ENCODE measurements at places on chromosomes 12 and 14.

DNA sequence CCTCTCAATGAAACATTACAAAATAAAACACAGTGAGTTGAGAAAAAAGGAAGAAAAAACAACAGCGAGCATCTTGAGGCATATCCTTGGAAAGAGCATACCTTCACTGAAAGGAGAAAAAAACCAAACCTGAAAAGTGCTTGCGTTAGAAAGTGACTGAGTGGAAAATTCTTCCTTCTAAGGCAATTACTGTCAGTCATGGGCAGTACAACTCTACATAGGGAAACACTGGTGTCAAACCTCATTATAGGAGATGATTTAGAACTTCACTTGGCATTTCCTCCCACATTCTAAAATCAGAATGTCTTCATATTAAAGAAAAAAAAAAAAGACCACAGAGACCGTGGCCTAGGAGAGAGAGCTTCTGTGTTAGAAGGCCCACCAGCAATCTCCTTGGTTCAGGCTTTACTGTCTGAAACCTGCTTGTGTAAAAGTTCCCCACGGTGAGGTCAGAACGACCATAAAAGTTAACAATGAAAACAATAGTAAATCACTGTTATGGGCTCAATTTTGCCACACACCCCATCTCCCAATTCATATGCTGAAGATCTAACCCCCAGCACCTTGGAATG lies 91.1 kb upstream of the CRY1 start:
- DNase-seq, result no peak

- no peak for DNase-seq
Measured at GRCh38 chr14:34203251-34203722, 252.4 kb upstream of the EGLN3 start.

- no peak for DNase-seq
Measured at GRCh38 chr12:121543786-121544185, 37.0 kb downstream of the KDM2B start.

GRCh38 chr12:47991106-47992061 lies 12.9 kb downstream of the COL2A1 start:
- no peak for DNase-seq

- DNase-seq, result no peak
Measured at GRCh38 chr12:70417121-70417520, 51.0 kb downstream of the KCNMB4 start.

DNA sequence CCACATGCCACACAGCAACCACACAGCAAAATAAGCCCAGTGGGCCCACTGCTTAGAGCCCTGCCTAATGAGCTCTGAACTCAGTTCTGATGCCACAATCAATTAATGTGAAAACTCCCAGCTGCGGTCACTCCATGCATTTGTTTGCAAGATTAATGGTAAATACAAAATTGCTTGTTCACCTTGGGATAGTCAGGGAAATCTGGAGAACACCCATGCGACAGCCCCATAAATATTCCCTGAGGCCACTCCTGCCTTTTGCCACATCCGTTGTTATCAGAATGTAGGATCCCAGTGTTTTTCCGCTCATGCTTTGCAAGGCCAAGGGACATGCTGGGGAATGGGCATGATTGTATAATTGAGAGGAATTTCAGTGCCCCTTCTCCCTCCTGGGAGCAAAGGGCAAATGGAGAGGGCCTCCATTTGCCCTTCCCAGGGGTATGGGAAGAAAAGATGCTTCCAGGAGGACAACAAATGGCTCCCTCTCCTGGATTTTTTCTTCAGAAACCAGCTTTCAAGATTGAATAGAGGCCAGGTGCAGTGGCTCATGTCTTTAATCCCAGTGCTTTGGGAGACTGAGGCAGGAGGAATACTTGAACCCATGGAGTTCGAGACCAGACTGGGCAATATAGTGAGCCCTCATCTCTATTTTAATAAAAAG lies 30.8 kb upstream of the CMKLR1 start:
- no peak for DNase-seq

- DNase-seq, result no peak
Measured at GRCh38 chr12:12405882-12406281, 49.0 kb downstream of the BORCS5 start.

GRCh38 chr14:90660865-90661570 lies 155.2 kb downstream of the TTC7B start:
- peak; percentile 37 for DNase-seq

DNA sequence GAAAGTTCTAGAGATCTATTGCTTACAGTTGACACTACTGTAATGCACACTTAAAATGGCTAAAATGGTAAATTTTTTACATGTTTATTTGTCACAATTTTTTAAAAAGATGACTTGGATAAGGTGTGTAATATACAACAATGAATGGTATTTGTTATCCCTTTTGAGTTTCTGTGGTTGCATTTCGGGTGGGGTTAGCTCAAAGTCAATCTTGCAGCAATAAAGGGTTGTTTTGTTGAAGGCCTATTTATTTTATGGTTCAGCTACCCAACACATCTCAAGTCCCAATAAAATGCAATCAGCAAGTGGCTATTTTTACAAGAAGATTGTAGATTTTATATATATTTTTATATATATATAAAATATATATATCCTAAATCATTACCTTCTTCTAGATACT lies 22.1 kb downstream of the SNRPF start:
- no peak for DNase-seq

DNA sequence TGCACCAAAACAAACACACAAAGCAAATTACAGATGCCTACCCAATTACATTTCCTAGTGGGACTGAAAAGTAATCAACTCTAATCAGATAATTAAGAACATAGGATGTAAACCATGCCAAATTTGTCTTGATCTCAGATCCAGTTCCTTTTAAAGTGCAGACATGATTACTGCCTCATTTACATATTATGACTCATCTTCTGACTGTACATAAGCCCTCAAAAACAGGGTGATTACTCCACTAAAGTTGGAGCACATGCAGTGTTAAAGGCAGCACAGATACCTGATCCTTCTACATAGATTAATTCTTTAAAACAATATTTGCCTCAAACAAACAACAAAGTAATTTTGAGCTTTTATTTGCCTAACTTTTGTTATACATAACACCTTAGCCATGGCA lies 337.2 kb downstream of the RPS29 start:
- DNase-seq, result peak; percentile 2

DNA sequence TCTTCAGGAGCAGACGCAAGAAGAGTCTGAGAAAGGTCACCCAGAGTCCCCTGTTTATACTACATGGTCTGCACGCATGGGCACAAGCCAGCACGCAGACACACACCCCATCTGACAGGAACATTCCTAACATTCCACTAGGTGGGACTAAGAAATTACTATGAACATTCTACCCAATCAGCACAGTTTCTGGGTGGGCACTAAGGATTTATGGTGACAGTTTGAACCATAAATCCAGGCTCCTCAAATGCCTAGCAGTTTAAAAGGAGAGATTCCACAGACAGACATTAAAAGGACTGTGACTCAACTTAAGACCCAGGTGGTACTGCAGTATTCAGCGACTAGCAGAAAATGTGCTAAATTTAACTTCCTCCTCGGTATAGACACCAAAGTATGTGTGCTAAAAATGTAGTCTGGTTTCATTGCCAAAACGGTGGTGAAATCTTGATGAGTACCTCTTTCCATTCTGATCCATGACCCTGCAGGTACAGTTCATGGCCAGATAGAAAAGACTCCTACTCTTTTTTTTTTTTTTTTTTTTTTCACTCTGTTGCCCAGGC lies 16.2 kb downstream of the ABHD4 start:
- DNase-seq, result no peak

- DNase-seq, result no peak
Measured at GRCh38 chr12:54407183-54407905, 11.7 kb downstream of the ITGA5 start.

DNA sequence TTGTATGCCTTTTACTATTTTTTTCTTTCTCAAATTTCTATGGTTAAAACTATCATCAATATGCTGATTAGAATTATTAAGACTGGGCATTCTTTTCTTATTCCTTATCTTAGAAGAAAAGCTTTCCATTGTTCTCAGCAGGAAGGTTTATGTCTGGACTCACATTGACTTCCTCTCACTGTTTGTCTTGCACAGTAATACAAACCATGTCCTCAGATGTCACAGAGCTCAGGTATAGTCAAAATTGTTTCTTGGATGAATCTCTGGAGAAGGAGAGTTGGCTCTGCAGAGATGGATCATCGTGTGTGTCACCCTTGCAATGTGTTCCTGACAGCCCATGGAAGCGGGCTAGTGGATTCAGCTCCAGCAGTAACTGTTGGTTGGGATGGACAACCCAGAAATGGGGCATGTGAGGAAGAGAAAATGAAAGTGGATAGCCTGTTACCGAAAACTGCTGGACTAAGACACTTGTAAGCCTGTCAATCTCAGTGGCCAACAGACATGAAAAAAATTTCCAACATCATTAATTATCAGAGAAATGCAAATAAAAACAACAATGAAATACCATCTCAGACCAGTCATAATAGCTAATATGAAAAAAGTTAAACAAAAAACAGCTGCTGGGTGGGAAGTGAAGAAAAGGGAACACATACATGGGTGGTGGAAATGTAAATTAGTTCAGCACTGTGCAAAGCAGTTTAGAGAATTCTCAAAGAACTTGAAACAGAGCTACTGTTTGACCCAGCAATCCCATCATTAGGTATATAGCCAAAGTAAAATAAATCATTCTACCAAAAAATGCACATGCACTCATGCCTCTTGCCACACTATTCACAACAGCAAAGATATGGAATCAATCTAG lies 967.8 kb downstream of the TMEM121 start:
- no peak for DNase-seq

DNA sequence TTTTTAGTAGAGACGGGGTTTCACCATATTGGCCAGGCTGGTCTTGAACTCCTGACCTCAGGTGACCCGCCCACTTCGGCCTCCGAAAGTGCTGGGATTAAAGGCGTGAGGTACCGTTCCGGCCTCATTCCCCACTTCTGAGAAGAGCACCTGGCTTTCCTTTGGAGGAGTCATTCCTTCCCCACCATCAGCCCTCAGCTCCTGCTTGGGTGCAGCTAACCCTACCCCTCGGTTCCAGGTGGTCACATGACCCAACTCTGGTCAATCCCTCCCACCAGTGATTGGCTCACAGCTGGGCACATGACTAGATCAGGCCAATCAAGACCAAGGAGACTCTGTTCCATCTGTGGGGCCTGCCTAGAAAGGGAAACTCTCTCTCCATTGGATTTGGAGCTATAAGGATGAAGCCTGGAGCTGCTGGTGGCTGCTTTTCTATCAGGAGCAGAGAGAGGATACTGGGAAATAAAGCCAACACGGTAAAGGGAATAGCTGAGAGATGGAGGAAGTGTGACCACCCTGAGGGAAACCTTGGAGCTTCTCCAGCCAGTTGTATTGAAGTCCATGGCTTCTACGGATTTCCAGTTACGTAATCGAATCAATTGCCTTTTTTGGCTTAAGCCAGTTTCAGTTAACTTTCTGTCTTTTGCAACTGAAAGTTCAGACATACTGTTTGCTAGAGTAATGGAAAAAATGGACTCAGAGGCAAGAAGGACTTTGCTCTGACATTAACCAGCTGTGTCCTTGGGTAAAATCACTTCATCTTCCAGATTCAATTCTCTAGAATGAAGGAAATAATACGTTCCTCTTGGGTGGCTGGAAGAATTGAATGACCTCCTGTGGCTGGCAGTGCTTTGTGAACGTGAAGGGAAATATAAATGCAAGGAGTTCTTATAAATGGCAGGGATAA lies 19.7 kb upstream of the IFT81 start:
- DNase-seq, result no peak

GRCh38 chr12:7966563-7966962 lies 30.6 kb upstream of the SLC2A3 start:
- no peak for DNase-seq

- no peak for DNase-seq
Measured at GRCh38 chr14:91875525-91876286, 8.4 kb upstream of the TC2N start.

- peak; percentile 43 for DNase-seq
Measured at GRCh38 chr14:85416771-85417170, 113.2 kb upstream of the FLRT2 start.

DNA sequence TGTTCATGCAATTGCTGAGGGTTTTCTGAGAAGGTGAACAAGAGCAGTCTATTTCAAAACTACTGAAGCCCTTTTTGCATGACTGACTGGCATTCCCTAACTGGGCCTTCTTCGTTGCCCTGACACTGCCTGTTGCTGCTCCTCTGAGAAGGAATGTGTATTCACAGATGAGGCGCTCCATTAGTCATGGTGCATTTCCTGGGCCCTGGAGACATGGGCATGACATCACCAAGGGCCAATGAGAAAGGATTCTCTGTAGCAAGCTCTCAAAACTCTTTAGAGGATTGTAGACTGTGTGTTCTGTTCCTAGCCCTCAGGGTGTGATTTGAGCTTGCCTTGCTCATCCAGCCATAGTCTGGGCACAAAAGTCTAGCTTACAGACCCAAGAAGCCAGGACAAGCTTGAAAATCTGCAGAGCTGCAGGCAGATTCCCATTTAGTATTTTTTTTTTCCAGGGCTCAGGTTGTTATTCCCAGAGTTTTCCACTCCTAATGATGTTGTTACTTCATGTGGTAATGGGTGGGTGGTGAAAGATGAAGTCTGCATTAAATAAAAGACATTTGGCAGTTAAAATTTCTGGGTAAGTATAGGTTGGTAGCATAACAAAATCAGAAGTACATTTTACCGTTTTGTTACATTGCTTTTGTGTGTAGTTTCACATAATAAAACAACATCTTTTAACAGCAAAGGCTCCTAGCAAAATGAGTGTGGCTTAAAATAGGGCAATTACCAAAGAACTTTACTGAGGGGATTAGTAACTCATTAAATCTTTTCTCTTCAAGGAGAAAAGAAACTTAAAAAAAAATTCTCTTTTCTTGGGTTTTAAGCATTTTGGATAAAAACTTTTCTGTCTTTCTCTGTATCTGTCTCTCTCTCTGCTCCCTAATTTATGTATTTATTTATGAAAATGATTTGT lies 318.4 kb downstream of the RAD51B start:
- peak; percentile 12 for DNase-seq

DNA sequence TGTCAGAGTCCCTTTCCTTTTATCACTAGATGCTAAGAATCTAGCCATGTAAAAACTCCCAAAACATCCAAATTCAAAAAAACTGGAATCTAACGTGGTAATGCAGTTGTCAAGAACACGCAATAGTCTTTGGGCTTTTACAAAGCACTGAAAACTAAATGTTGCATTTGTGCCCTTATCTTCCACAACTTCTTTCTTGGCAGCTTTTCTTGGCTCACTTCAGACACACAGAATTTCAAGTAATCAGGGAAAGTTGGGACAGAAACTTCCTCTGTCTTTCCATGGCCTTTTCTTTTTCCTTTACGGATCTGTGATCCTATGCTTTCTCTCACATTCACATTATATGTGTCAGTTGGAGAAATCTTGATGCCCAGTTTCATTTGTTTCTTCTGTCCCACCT lies 136.0 kb downstream of the CRADD start:
- no peak for DNase-seq

GRCh38 chr12:121580959-121581685 lies at the start of gene KDM2B:
TSS of gene KDM2B (minus strand) at chr12:121581023. CDS start at chr12:121580911, 112 bp downstream.
- peak; percentile 77 for DNase-seq

DNA sequence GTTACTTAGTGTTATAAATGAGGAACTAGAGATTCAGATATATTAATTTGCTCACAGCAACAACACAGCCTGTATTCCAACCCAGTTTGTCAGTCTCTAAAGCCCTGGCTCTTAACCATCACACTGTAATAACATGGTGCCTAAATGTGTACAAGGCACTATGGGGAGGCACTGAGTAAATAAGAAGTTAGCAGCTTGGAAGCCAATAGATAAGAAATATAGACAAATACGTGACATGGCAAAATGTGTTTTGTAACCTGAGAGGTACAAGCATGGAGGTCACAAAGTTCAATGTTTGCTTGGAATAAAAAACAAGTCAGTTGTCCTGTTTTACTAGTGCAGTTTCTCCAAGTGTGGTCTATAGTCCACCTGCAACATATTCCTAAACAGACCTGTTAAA lies 16.3 kb upstream of the SLCO1A2 start:
- peak; percentile 26 for DNase-seq

- peak; percentile 81 for DNase-seq
Measured at GRCh38 chr12:32455607-32456071, 56.3 kb downstream of the FGD4 start.

GRCh38 chr14:90405755-90406154 lies 8.9 kb downstream of the CALM1 start:
- no peak for DNase-seq

All from OCI-M1 (cell line).